Retinal pigment epithelial cell (primary cell): ENCODE measurements at places on chromosomes 12 and 14.

DNA sequence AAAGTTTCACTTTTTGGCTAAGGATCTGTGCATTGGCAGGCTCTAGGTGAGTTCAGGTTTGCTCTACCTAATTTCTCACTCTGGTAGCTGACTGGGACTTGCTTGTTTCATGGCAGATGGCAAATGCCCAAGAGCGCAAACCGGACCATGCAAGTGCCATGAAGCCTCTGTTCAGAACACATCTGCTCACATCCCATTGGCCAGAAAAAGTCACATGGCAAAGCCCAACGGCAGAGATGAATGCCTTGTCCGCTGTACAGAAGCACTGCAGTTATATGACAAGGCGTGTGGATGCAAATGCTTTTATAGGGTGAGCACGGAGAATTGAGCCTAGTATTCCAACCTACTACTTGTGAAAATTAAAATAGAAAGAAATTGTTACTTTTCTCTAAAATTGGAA, 202.2 kb upstream of the HMGA2 start:
- no peak for DNase-seq

- no peak for DNase-seq
Measured at GRCh38 chr12:87082756-87083155, 826.6 kb upstream of the MGAT4C start.

GRCh38 chr12:12086973-12087692, 16.4 kb downstream of the BCL2L14 start:
- no peak for DNase-seq

- no peak for DNase-seq
Measured at GRCh38 chr12:108650083-108650482, 16.4 kb upstream of the SELPLG start.

- DNase-seq, result no peak
Measured at GRCh38 chr12:93358058-93358457, 19.7 kb upstream of the NUDT4 start.

GRCh38 chr14:24079491-24080141, 8.3 kb downstream of the CPNE6 start:
- DNase-seq, result no peak

DNA sequence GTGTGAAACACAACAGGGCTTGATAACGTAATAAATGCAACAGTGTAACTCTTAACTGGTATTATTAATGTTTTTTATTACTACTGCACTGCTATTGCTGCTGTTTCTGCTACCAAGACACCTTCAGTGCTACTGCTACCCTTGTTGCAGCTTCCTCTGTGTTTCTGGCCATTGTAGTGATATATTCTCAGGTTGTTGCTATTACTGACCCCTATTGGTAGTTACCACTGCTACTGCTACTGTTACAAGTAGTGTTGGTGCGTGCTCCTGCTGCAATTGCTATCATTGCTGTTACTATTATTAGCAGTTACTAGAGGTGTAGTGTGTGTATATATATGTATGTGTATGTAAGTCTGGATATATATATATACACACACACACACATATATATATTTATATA, 87.2 kb upstream of the PTPRB start:
- no peak for DNase-seq

DNA sequence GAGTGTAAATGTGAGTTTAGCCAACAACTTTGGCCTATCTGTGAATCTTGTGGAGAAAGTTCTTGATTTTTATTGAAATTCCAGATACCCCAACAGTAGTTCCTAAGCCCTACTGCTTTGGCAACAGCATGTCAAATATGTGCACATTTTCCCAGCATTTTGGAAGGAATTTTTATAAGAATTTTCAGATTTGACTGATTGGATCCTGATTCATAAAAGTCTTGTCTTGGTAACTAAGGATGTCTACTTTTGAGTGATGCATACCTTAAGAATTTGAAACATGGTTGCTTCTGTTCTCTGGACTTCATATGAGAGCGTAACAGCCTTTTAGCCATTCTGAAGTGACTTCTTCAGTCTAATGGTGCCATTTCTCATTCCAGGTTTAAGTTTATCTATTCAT, 106.7 kb downstream of the ANO4 start:
- no peak for DNase-seq

DNA sequence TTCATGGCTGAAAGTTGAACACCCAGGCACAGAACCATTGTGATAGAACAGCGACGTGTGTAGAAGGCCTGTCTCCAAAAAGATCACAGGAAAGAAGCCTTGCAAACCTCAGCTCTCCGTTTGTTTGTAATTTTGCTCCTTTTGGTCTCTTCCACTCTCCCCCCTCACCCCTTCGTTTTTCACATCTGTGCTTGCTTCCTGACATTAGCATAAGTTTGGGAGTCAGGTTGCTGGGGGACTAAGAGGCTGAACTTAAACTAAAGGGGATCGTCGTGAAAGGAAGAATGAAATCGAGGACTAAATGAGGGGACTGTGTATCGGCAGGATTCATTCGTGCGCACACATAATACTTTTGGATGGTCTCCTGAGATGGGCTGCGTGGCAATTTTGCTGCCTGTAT, 200.6 kb downstream of the BCAT1 start:
- DNase-seq, result no peak

DNA sequence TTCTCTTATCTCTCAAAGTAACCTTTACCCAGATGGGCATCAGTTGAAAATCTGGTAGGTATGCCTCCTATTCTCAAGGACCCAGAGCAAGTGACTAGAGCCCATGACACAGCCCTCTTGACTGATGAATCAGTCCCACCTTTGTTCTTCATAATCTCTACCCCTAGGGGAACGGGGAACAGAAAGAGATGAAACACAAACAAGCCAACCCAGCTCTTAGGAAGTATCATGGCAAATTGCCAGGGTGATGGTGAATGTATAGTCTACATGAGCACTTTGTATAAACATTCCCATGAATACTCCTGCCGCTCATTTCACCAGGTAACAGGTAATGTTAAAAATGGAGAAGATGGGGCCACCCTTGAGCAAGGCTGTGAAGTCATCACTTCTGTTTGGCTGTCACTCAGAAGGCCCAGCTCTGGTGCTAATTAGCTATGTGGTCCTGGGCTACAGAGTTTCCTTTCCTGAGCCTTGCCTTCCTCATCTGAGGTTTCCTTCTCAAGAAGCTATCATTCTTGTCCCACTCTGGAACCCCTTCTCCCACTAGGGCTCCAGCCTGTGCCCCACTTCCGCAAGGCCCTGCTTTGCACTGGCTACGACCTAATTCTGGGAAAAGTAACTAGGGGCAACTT, 161.7 kb downstream of the ANO2 start:
- no peak for DNase-seq

GRCh38 chr12:108801736-108802100, 55.7 kb downstream of the SSH1 start:
- DNase-seq, result no peak
